ENCODE measurements at places on chromosomes 7 and 10.

DNA sequence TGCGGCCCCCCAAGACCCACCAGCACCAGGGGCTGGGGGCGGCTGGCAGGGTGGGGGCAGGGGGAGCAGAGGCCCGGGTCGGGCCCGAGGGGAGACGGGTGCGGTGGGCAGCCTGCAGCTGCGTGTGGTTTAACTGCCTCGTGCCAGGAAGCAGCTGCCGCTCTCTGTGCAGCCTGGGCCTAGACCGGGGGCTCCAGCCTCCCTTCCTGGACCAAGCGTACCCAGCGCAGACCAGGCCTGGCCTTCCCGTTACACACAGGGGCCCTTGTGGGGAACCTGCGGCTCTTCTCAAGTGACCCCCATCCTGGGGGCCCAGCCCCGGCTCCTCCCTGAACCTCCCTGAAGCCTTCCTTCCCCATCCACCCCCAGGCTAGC, 6.6 kb upstream of the INTS1 start:
- DNase-seq, result no peak

DNA sequence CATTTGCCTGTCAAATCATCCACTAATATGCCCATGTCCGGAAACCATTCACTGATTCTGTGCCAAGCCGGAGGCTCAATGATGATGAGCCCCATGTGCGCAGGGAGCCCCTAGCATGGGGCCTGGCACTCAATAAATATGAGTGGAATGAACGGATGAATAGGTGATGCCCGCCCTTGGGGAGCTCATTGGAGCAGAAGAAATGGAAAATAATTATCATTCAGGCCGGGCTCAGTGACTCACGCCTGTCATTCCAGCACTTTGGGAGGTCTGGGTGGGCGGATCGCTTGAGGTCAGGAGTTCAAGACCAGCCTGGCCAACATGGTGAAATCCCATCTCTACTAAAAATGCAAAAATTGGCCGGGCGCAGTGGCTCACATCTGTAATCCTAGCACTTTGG, 11.0 kb downstream of the RHBDD2 start:
- DNase-seq, result no peak

DNA sequence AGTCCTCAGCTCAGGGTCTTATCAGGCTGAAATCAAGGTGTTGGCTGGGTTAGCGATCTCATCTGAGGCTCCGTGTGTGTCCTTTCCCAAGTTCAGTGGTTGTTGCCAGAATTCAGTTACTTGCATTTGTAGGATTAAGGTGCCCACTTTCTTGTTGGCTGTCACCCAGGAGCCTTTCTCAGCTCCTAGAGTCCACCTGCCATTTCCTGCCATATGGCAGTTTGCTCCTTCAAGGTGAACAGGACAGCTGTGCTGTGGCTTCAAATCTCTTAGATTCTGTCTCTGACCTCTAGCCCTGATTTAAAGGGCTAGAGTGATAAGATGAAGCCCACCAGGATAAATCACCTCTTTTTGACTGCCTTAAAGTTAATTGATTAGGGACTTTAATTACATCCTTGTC, 1.0 kb upstream of the HIF1AN start:
- DNase-seq, result no peak

GRCh38 chr7:155802906-155803417, 9.3 kb downstream of the SHH start:
- DNase-seq, result no peak

GRCh38 chr10:963655-964054, 24.6 kb upstream of the GTPBP4 start:
- no peak for DNase-seq

- DNase-seq, result no peak
Measured at GRCh38 chr7:105972276-105972675, 9.2 kb downstream of the CDHR3 start.

DNA sequence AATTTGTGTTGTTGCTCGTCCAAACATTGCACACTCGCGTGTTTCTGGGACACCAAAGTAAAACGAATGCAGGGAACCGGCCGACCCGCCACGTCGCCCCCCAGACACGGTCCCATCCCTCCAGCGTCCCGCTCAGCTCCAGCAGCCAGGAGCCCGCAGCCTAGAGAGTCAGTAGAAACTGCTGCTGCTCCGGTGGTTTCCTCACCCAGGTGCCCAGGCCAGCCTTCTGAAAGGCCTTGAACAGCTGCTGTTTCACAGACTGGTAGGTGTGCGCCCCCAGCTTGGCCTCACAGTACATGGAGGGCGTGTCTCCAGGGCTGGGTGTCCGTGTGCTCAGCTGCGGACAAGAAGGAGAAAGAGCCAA, 126.8 kb downstream of the WDR37 start:
- no peak for DNase-seq

- no peak for DNase-seq
Measured at GRCh38 chr10:22230158-22230833, 12.5 kb upstream of the EBLN1 start.

DNA sequence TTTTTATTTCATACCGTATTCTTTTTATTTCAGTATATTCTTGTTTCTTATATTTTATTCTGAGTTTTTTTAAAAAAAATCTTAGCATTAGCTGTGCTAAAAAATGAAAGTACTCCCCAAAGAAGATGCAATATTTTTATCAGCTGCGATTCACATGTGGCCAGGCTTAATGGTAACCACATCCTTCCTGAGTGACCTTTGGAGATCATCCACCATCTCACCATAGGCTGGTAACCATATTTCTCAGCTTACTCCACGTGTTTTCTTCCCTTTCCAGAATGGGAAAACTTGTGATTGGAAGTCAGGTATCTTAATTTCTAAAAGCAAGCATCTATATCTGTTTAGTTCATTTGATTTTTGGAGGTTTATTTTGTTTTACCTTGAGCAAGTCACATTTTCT, 18.8 kb upstream of the LIPM start:
- DNase-seq, result no peak

Data from stimulated activated CD8-positive, alpha-beta memory T cell treated with anti-CD3 and anti-CD28 coated beads, Interleukin-4, amount 100 ng/mL, for 1 hour (primary cell).